ENCODE measurements at places on chromosomes 3 and 15.

DNA sequence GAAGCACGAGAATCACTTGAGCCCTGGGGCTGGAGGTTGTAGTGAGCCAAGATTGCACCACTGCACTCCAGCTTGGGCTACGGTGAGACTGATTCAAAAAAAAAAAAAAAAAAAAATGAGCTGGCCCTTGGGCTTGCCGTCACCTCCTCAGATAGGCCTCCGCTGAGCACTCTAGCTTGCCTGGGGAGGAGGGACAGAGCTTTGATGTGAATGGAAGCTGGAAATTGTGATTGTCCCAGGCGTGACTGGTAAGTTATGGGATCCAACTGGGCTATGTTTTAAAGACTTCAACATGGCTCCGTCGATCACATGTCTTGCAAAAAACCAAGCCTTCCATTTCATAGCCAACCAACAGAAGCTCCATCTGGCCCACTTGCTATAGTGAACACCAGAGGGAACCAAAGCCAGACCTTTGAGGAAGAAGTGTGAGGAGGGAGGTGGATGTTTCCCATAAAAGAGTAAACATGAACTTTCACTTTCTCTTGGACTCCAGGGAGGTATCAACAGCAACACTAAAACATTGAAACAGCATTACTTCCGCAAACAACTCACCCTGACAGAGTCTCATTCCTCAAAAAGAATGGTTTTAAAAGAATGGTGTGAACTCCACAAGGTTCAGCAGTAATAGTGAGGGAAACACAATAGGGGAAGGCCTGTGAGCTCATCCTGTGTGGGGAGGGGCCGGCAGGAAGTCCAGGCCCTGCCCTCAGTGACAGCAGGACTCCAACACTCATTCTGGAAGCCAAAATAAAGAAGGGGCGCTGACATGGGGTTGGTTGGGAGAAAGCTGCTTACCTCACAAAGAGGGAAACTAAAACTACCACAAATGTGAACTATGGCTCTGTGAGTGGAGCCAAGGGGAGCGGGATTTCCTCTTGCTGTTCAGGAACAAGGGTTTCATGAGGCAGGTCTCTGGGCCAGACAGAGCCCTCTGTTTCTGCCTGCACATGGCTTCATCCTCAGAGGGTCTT lies 59.2 kb upstream of the IL12A start:
- DNase-seq = no peak

GRCh38 chr3:72916250-72916649 lies 28.4 kb downstream of the GXYLT2 start:
- no peak for DNase-seq

- no peak for DNase-seq
Measured at GRCh38 chr15:100833417-100834389, 45.9 kb upstream of the ALDH1A3 start.

- DNase-seq = no peak
Measured at GRCh38 chr3:63762180-63762579, 56.9 kb upstream of the C3orf49 start.

DNA sequence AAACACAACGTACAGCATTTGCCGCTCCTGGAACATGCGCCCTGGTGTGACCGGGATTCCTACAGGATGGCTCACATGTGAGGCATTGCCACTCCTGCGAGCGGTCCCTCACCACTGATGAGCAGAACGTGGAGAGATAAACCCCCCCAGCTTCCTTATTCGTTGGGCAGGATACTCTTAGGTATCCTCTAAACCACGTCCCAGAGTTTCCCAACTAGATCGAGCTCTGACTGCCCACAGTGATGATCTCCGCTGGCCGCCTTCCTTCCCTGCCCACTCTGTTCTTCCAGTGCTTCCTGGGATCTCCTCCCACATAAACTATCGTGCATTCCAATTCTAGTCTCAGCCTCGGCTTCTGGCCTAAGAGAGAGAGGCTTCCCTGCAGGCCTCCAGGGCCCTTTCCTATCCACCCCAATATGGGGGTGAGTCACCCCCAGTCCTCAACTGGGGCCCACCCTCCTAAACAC lies 91.8 kb downstream of the TOP2B start:
- no peak for DNase-seq

- peak; percentile 34 for DNase-seq
Measured at GRCh38 chr15:78988361-78988911, 43.6 kb upstream of the CTSH start.

GRCh38 chr15:76987896-76988860 lies 6.7 kb upstream of the PSTPIP1 start:
- peak; percentile 98 for DNase-seq

- DNase-seq = no peak
Measured at GRCh38 chr15:70264738-70265465, 167.2 kb upstream of the TLE3 start.

GRCh38 chr3:197880491-197881269 lies 69.3 kb upstream of the RPL35A start:
- no peak for DNase-seq

GRCh38 chr15:77836121-77836692 lies 203.5 kb upstream of the LINGO1 start:
- peak; percentile 13 for DNase-seq

DNA sequence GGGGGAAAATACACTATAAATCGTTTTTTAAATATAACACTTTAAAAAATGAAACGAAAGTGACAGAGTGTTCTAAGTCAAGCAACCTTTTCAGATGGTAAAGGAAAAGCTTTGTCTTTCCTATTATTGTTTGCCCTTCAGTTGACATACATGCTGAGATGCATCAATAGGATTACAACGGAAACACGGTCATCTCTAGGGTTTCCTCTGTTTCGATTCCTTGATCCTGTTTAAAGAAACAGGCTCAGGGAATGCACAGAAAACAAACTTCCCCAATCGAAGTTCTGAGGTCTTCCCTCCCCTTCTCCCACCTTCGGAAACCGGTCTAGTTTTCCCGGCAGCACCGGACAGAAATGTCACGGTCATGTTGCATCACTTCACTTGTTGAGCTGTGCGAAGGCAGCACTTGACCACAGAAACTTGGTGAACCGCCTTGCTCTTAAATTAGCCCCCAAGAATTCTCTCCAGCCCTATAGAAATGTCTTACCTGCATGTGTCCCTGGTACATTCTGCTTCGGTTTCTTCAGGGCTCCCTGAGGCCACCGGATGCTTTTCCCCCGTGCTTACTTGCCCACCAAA lies 556 bp downstream of the PEX5L start:
- no peak for DNase-seq

DNA sequence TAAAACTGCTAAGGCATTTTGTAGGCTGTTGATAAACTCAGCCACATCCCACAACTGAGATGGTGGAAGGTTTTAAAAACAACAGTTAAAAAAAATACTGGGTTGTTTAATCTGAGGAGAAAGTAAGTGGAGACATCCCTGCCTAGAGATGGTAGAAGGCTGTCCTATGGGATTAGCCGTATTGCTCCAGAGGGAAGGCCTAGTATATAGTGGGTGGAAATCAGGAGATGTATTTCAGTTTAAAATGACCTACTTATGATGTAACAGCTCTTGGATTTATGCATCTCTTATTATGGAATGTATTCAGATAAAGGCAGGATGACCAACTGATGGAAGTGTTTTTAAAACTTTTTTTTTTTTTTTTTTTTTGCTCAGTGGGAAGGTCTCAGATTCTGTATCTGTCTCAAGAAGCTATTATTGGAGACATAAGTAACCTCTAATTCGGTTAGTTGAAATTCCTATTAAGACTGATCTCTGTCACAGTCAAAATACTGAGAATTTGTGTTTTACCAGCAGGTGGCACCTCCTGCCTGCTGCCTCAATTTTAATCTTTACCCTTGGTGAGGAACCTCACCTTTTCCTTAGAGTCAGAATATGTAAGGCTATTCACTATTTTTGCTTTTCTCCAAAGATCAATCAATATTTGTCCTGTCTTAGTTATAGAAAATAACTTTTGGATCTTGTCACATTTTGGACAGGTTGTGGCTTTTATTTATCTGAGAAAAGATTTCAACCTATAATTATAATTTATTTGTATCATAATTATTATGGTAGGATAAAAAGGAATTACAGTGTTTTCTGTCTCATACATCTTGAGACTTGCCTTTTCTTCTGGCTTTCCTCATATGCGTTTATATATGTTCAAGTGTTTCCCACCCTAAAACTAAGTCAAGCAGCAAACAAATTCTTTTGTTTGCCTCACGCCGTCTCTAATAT lies 63.0 kb downstream of the VPS8 start:
- peak; percentile 33 for DNase-seq

All from activated CD4-positive, alpha-beta T cell treated with anti-CD3 and anti-CD28 coated beads, Interleukin-2, amount 50 U/mL, for 16 hours (primary cell).